Pulmonary artery endothelial cell (primary cell): ENCODE measurements at places on chromosomes 4 and X.
A peak's percentile ranks its signal among the peaks of the same experiment; 100 is the strongest.

DNA sequence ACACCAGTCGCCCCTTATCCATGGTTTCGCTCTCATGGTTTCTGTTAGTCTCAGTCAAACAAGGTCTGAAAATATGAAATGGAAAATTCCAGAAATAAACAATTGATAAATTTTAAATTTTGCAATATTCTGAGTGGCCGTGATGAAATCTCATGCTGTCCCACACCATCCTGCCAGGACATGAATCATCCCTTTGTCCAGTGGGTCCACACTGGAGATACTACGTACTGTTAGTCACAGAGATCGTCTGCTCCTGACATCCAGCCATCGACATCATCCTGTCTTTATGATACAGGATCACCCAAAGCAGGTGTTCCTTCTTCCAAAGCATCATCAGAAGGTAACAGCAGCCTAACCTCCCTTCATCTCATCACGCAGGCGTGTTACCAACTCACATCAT, 76.5 kb upstream of the MSX1 start:
- DNase-seq = no peak

DNA sequence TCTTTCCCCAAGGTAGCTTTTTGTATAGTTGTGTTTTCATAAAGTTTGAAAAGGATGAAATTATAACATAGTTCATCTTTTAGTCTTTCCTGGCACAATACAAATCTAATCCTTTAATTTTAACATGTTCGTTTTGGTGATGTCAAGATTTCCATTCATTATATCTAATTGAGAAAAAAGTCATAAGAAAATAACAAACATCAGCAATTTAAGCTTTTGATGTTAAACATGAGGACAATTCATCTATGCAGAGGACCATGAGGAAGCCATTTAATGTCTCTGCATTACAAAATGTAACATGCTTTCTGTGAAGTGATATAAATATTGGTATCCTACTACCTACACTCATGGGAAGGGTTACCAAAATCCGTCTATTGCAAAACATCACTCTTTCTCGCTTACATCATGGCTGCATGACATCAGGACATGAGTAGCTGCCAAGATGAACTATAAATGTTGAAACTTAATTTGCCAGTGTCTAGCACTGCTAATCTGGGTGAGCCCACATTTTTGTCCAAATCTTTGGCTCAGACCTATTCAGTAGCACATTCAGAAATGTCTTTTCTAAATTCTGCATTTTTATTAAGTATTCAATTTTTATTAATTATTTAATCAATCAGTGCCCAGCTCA, 9.5 kb downstream of the EPGN start:
- no peak for DNase-seq

DNA sequence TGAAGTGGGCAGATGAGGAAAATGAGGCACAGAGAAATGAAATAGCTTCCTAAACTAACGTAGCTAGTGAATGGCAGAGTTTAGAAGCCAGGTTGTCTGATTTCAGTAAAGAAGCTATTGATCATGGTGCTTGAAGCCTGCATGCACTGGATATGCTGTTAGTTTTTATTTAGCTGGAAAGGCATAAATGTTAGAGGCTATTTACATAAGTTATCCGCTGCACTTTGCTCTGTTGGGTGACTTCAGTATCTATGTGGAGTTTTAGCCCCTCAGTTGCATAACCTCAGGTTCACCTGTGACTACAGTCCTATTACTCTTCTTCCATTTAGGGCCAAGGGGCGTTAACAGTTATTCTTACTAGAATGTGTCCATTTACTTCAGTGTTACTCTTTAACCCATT, 522.4 kb upstream of the RPS6KA3 start:
- no peak for DNase-seq

- DNase-seq = no peak
Observed at GRCh38 chrX:148930206-148930729, 429.9 kb downstream of the AFF2 start.

DNA sequence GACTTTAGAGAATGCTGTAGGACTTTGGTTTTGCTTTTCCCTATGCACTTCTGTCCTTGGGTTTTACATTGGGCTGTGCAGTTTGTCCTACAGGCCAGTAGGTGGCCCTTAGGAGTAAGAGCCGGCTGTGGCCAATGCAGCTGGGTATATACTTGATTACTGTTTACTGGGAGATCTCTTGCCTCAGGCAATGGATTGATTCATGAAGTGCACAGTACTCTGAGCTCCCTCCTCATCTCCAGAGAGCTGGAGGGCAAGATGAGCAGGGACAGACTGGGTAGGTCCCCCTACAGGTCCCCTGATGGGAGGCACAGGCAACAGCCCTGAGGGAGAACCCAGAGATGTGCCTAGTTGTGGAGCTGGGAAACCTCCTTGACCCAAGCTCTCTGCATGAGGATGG, 103.8 kb upstream of the QRFPR start:
- DNase-seq = peak; percentile 17

DNA sequence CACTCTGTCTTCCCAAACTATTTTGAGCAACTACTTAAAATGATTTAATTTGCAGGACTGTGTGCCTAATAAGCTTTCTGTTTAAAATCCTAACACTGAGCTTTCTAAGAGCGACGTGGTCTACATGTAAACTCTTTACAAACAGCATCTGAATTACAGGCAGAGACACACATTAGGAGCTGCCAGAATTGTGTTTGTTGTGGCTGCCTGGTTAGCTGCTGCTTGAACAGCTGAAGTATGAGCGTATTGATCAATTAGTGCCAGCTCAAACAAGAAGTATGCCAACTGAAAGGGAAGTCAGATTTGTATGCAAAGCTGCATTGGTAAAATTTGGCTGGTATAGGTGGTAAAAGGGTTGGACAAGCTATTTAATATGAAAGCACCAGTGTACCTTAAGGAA, 384.4 kb downstream of the PCDH7 start:
- DNase-seq = no peak

GRCh38 chr4:154332681-154333421, 158.7 kb downstream of the DCHS2 start:
- DNase-seq = no peak

- no peak for DNase-seq
Observed at GRCh38 chr4:26753617-26754016, 107.0 kb upstream of the STIM2 start.

- DNase-seq = no peak
Observed at GRCh38 chr4:90027565-90027964, 99.6 kb upstream of the CCSER1 start.
